ENCODE measurements at places on chromosomes 3 and 15.

DNA sequence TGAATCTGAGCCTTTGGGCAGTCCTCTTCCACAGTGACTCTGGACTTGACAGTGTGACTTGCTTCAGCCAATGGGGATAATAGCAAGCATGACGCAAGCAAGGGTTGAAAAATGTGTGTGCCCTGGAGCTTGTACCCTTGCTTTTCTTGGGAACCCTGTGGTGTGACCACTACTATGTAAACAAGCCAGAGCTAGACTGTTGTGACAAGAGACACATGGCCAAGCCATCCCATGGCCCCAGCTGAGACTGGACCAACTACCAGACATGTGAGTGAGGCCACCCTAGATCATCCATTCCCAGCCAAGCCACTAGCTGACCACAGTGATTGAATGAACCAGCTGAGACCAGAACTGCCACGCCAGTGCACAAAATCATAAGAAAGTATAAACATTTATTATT is 11.8 kb downstream of the MYO1E start:
- no peak for DNase-seq

DNA sequence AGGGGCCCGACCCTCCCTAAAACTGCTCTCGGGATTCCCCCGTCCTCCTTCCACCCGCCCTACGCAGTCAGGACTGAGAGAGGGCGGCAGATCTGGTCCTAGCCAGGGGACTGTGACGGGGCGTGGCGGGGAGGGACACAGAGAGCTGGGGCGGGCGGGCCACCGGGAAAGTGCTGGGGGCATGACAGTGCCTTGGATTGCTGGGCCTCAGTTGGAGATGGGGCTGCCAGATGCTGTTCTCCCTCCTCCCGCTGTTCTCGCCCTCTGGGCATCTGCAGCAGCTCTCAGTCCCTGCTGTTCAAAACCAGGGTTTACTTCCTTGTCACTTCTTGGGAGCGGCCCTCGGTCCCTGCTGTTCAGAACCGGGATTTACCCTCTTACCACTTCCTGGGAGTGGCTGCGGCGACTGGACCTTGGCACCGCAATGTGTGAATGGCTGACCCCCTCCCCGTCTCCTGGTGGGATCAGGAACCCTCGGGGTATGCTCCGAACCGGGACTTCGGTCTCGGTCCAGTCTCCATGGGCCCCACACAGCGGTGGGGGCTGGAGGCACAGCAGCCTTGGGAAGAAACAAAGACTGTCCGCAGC is 1.8 kb upstream of the RPP25 start:
- no peak for DNase-seq

DNA sequence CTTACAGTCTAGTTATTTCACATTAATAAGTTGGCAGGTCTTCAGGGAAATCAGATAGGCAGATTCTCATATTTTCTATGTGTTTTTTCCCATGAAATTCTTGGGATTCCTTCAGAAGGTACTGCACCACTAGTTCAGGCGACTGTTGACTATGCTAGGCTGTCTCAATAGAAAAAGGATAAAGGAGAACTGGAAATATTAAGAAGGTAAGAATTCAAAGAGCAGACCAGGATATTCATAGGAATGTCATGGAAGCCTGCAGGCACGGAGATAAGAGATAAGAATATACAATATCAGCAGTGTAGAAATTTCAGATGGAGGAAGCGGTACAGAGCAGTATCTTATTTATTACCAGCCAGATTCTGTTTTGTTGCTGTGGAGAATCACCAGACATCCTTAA is 432.1 kb upstream of the MDFIC2 start:
- no peak for DNase-seq

DNA sequence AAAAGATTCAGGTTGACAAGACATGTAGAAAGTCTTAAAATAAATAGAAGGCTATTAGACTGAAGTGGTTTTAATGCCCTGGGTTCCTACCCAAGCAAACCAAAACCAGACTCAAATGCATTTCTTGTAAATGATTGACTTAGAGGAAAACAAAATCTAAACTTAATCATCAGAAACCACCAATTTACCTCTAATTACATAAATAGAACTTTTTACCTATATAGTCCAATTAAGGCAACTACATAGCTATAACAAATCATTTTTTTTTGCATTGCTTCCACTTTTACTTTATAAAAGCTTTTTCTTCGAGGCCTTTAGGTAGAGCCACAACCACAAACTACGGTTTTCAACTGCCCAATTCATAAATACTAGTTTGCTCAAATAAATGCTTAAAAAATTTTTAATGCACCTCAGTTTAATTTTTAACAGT is 231.3 kb upstream of the ARHGEF26 start:
- DNase-seq, result no peak

DNA sequence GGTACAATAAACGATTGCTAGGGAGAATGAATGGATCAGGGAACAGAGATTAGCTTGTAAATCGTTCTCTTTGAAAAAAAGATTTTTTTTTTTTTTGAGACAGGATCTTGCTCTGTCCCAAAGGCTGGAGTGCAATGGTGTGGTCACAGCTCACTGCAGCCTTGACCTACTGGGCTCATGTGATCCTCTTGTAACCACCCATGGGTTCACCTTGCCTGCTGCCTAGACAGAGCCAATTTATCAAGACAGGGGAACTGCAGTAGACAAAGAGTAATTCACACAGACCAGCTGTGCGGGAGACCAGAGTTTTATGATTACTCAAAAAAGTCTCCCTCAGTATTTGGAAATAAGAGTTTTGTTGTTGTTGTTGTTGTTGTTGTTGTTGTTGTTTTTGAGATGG is 39.6 kb downstream of the METTL6 start:
- DNase-seq, result no peak

DNA sequence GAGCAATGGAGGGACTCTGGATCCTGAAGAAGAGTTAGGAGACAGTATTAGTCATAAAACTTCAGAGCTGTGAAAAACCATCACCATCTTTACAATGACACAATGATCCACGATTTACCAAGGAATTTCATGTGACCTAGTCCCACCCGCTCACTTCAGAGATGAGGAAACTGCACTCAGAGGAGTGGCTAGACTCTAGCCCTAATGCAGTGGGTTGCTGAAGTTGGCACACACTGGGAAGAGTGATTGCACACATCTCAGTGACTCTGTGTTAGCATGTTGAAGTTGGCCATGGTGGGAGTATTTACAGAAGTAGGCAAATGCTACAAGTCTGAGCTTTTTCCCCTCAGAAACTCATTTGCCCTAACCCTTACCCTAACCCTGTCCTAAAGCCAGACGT is 35.2 kb upstream of the SPATA12 start:
- no peak for DNase-seq
